ENCODE measurements at places on chromosomes 12 and 14.
A peak's percentile ranks its signal among the peaks of the same experiment; 100 is the strongest.

DNA sequence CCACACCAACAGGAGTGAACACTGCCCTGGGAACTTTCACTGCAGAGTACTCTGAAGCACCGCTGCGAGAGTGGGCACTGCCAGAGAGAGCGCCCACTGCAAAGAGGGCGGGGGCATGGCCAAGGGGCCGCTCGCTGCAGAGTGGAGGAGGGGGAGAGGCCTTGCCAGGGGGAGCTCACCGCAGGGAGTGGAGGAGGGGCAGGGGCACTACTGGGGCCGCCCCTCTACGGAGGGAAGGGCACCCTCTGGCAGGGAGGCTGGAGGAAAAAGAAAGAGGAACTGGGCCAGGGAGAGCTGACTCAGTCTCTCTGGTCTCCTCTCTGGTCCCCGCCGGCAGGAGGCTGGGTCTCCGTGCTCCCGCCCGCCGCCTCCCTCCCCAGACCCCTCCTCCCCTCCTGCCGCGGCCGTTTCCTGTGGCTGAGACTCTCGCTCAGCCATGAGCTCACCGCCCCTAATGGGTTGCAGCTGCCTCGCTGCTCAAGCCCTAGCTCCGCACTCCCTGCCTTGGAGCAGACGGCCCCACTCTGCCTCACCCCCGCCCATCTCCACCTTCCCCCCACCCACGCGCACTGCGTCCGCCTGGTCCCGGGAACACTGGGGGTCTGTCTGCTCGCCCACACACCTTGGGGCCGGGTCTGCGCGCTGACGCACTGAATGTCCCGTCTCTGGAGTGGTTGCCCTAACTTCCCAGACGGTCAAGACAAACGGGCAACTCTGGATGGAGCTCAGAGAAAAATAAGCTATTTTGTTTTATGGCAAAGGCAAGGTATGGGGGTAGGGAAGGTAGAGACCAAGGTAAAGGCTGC, 1.3 kb downstream of the ARHGEF40 start:
- peak; percentile 41 for DNase-seq

DNA sequence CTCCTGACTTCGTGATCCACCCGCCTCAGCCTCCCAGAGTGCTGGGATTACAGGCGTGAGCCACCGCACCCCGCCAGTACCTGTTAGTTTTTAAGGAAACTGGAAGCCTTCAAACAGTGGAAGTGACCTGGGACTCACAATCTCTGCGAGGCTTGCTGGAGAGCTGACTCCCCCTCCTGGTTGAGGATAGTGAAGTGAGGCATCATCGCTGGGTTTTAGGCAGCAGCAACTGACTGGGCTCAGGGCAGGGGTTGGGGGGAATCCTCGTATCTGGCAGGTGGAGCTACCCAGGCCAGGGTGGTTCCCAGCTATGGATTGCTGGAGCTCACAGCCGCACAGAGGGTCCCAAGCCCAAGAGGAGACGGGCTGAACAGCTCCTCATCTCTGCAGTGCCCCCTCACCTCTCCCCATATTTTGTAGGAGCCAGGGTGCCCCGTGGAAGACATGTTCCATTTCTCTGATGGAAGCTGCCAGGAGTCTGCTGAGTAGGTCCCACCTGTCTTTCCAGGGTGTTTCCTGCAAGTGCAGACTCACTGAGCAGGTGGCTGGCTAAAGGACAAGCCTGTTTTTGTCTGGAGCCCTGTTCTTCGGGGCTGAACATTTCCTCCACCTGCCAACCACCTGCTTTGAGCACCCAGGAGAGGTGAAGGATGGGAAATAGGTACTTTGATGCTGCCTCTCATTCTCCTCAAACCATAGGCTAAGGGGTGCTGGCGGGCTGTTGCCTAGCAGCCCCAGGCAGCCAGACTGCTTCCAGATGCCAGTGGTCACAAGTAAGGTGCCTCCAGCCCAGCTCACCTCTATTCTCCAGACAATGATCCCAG, 3.1 kb downstream of the AVIL start:
- DNase-seq = no peak

DNA sequence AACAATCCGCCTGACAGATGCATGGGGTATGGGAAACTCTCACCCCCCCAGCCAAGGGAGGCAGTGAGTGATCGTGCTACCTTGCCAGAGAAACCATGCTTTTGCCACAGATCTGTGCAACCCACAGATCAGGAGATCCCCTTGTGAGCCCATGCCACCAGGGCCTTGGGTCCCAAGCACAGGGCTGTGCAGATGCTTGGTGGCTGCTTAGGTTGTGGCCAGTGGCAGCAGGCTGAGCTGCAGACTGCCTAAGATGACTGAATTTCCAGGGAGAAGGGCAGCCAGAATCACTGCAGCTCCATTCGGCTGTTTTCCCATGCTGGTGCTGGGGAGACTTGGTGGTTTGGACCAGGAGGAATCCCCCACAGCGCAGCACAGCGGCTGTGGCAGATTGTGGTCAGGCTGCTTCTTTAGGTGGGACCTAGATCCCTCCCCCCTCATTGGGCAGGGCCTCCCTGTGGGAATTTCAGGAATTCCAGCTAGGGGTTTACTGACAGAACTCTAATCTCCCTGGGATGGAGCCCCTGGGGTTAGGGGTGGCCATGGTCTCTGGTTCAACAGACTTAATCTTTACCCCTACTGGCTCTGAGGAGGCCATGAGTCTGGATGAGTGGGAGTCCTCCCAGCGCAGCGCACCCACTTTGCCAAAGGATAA, 264.6 kb upstream of the DAAM1 start:
- no peak for DNase-seq

- no peak for DNase-seq
These were observed 235.5 kb downstream of the AKAP6 start for GRCh38 chr14:32564596-32564995.

- no peak for DNase-seq
These were observed 4.4 kb upstream of the OR6J1 start for GRCh38 chr14:22648506-22648905.

DNA sequence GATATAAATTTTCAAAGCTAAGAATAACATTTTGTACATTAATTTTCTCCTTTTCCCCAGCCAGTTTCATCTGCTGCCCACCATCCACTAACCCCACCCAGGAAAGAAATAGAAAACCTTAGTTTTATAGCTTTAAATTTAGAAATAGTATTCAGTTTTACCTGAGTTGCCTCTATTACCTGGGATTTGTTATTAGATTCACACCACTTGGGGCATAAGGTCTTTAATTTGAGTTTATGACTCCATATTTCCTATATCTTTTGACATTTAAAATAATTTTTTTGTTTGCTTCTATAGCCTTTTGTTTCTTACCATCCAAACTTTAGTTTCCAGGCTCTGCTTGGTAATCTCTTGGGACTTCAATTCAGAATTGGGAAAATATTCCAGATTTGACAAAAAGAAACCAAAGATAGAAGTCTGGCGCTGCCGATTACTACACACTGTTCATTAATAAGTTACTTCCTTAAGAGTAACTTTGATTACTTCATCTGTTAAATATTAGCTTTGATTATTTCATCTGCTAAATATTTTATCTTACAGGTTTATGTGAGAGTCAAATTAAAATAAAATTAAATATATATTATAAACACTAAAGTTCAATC, 485.5 kb upstream of the FOXG1 start:
- no peak for DNase-seq

DNA sequence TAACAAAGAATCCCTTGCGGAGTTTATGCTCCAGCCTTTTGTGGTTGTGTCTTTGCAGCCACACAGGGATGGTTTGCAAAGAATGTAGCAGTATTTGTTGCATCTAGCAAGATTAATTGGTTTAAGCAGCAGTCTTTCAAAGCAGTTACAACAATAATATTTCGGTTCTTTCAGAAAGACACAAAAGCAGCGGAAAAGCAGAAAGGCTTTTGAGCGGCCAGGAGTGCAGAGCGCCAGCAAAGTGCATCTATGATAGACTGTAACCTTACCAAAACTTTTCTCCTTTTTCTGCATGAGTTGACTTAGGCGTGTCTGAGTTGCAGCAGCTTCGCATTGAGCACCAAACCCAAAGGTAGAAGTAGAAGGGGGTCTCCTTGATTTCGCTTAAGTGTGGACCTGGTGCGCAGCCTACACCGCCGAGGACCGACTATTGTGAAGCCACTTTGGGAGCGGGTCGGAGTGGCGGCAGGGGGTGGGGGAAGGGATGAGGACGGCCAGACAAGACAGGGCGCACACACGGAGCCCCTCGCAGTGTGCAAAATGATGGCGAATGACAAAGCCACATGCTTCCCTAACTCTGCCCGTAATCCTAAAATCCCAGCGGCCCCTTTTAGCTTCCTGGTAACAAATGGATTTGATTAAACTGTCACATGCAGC, 1.2 kb downstream of the LMO3 start:
- no peak for DNase-seq

GRCh38 chr14:43735932-43736331, 771.2 kb downstream of the FSCB start:
- DNase-seq = no peak

GRCh38 chr12:1837541-1838204, 17.3 kb downstream of the LRTM2 start:
- no peak for DNase-seq

DNA sequence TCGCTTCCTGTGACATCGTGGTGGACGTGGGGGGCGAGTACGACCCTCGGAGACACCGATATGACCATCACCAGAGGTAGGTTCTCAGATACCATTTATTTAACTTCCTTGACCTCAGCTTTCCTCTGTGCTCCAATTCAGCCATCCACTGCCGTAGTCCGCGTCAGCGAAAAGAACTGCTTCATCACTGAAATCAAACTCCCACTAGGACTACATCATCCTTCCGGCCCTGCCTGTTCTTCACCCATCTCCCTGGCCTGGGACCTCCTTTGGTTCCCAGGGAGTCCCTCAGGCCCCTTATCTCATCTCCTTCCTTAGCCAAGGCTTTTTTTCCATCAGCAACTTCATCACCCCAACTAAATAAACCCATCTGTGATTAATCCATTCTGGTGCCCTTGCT, 692 bp downstream of the MYG1 start:
- DNase-seq = no peak

GRCh38 chr12:6044082-6044481, 80.4 kb downstream of the VWF start:
- no peak for DNase-seq

GRCh38 chr14:74836251-74836960, 39.5 kb downstream of the PROX2 start:
- DNase-seq = no peak

GRCh38 chr14:63922696-63923421, 70.1 kb downstream of the SYNE2 start:
- no peak for DNase-seq

DNA sequence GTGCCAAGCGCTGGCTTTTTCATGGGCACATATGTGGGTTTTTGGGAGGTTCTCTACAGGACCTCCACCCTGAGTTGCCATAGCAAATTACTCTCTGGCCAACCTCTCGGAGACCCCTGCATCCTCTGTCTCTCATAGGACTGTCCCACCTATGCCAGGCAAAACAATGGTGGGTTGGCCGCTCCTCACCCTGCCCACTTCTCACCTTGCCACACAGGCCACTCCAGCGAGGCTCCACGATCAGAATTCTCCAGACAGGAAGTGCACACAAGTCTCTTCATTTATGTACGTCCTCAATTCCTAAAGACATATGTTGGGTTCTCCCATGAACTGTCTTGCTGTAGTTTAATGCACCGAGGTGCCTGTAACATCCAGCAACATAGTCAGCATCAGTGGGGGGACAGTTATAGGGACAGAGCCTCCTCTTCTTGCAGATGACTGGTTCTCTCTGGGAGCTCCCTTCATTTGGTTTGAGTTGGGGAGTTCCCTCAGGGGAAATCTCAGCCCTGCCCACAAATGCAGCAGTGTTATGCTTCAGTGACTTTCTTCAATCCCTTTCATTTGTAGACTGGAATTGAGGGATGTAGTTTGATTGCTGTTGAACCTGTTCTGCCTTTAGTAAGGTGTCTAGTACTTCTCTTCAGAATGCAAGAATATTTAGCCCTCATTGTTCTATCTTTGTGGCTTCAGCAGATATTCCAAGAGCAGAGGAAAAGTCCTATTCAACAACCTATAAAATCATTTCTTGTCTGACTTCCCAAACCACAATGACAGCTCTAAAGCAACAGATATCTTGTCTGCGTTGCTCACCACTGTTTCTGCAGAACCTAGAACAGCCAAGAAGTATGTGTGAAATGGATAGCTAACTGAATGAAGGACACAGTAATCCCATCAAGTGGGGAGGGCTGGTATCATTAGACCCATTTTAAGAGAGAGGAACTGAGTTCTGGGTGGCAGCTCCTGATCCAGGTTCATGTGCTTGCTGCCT, 2.8 kb upstream of the LTBP2 start:
- DNase-seq = no peak

GRCh38 chr12:115872919-115873357, 404.6 kb downstream of the MED13L start:
- DNase-seq = no peak

GRCh38 chr14:23929136-23929535, 24.4 kb upstream of the DHRS4 start:
- no peak for DNase-seq

DNA sequence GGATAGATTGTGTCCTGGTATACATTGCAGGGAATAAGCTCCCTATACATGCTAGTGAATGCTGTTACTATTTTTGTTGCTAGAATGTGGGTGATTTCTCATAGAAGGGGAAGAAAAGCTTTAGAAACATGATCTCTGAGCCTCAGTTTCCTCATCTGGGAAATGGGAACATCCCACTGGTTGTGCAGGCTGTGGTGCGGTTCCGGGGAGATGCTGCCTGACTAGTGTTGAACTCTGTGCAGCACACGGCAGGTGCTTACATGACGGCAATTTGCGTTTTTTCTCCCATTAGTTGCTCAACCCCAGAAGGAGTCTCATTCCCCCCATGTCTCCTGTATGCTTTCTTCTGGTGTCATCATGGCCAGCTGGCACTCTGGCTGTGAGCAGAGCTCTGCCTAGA, 32.9 kb downstream of the FOXN4 start:
- no peak for DNase-seq

DNA sequence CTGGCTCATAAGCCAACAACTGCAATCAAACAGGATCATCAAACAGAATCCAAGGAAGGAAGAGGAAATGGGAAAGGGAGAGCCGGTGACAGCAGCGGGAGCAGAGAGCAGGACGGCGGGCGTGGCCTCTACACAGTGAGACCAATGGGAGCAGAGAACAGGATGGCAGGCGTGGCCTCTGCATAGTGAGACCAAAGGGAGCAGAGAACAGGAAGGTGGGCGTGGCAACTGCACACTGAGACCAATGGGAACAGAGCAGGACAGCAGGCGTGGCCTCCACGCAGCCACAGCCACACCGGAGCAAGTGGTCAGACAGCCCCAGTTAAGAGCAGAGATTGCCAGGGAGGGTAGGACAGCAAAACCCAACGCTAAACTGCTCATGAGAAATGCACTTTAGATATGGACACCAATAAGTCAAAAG, 16.4 kb downstream of the LRCOL1 start:
- DNase-seq = no peak

DNA sequence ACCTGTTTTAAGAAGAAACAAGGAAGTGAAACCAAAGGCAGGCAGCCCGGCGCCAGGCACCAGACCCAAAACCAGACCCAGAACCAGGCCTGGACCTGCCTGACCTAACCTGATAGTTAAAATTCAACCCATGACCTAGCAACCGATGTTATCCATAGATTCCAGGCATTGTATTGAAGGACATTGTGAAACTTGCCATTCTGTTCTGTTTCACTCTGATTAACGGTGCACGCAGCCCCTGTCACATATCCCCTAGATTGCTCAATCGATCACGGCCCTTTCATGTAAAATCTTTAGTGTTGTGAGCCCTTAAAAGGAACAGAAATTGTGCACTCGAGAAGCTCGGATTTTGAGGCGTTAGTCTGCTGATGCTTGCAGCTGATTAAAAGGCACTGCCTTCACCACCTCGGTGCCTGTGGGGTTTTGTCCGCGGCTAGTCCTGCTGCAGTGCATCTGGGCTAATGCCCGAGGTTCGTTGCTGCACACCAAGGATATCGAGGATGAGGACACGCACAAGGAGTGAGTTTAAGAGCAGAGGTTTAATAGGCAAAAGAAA, 262.5 kb upstream of the TMEM132C start:
- DNase-seq = no peak

Measured in effector memory CD4-positive, alpha-beta T cell (primary cell).